Left cardiac atrium (tissue), 4 donors: ENCODE measurements at places on chromosomes 2 and 18.

DNA sequence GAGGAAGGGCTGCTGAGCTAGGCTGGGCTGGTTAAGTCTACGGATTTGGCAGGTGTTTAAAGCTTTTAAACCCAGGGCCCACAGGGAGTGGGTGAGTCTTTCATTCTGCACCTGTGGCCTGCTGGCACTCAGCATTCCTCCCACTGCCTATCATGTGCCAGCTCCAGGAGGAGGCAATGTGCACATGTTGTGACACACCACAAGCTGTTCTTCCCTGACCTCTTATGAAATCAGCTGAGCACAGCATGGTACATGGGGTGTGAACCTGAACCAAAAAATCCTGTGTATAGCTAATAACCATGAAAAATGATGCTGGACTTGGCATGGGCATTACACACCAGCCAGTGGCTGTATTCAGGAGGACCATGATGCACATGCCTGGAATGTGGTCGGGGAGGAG, 297.9 kb upstream of the MMADHC start:
- DNase-seq = no peak

DNA sequence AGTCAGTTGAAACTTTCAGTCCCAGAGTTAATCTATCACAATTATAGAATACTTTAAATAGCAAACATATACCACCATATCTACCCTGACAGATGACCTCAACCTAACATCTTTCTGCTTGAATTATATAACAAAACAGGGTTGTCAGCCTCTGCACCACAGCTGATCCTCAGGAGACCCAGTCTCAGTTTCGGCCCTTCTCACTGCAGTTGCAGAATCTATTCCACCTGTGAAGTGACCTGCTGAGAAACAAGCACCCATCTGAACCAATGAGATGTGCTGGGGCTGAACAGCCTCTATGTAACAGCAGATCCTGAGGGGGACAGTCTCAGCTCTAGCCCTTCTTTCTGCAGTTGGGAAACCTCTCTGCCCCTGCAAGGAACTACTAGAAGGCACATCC, 567.6 kb downstream of the KCNJ3 start:
- DNase-seq = no peak

DNA sequence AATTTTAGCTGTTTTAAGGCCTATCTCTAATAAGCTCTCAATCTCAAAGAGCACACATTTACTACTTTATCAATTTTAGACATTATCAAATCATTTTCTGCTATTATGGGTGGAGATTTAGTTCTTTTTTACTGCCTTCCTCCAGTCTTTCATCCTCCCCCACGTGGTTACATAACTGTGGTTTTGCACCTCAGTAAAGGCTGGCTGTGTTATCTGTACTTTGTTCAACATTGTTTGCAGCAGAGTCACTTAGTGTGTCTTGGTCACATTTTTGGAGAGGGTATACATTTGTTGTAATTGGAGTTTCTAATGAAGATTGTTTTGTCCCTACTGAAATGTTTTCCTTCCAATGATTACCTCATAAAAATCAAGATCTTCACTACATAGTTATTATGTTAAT, 549.6 kb upstream of the CELF4 start:
- no peak for DNase-seq

DNA sequence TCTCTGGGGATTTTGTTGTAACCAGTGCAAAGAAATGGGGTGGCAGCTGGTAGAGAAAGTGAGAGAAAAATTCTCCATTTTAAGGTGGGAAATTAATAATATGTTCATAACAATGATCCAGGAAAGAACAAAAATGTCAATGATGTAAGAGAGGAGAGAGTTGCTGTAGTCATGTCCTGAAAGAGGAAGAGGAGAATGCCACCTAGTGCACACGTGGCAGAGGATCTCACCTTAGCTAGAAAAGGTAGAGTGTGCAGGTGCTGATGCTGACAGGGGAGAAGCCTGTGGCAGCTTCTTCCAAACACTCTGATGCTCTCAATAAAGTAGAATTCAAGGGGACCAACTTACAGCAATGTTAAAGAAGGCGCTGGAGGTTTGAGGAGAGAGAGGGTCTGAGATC, 282.9 kb upstream of the PKDCC start:
- no peak for DNase-seq

GRCh38 chr2:50649626-50650402, 382.1 kb downstream of the NRXN1 start:
- DNase-seq = no peak

- no peak for DNase-seq
Measured at GRCh38 chr2:25026008-25026530, 15.8 kb upstream of the EFR3B start.

GRCh38 chr2:72140621-72140960, 7.1 kb downstream of the CYP26B1 start:
- DNase-seq = no peak

GRCh38 chr2:16149349-16150243, 209.2 kb downstream of the MYCN start:
- DNase-seq = no peak

GRCh38 chr2:187917535-187917934, 363.3 kb upstream of the TFPI start:
- no peak for DNase-seq

DNA sequence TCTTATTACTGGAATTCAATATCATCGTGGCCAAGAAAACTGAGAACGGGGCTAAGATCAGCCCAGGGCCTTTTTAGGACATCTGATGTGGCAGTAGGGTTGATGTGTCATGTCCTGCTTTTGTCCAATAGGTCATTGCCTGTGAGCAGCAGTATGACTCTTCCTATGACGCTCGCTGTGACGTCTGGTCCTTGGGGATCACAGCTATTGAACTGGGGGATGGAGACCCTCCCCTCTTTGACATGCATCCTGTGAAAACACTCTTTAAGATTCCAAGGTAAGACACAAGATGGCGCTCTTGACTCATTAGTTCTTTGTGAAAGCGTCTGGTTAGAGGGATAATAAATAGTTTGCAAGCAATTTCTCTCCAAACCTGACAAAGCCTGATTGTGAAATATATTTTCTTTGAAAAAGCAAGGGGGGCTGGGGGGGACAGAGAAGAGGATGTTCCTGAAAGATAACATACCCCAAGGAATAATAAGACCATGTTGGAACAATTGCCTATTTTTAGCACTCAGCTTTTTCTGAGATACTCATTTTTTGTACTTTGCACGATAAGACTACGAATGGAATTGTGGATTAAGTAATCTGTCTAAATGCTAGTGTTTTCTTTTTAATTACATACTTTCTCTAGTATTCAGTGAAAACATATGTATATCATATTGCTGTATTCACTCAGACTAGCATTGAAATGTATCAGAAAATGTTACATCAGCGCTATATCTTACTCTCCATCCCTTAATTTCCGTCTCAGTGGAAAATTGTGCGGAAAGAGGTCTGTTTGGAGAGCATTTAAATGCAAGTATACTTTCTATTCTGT, 58.1 kb downstream of the MYO3B start:
- DNase-seq = peak; percentile 36

- no peak for DNase-seq
Measured at GRCh38 chr2:59694176-59694575, 859.3 kb downstream of the BCL11A start.

- DNase-seq = no peak
Measured at GRCh38 chr2:71348302-71348701, 16.7 kb downstream of the ZNF638 start.

- no peak for DNase-seq
Measured at GRCh38 chr2:176585791-176586190, 316.5 kb downstream of the MTX2 start.

- DNase-seq = no peak
Measured at GRCh38 chr2:105772362-105772761, 27.6 kb downstream of the NCK2 start.

- no peak for DNase-seq
Measured at GRCh38 chr2:228522276-228522675, 340.8 kb upstream of the SPHKAP start.

DNA sequence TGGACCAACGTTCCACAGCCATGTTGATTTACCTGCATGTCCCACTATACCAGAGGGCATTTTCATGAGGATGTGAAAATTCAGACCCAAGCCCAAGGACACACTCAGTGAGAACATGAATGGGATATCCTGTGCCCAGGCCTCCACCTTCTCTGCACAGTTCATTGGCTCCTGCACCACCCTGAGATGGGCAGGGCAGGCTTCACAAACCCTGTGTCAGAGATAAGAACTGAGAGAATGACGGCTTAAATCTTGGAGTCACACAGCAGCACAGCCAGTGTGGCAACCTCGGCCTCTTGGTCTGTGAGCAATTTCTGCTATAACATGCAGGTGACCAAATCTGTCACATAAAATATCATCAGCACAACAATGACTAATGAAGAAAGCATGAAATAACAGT, 71.9 kb downstream of the UXS1 start:
- DNase-seq = no peak

DNA sequence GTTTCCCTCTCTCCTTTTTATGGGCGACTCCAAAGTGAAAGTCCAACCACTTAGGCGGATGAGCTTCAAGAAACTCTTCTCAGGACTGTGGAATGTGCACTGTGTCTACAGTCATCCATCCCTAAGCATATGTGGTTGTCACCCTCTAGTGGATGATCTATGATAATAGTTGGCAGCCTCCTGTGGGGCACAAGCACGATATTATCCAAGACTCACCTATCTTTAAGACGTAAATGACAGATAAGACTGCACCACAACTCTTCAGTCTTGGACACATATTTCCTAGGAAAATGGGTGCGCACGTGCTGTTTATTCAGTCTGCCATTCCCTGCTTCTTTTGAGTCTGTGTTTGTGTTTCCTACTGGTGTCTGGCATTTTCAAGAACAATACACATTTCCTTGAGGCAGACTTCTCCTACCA, 145.5 kb upstream of the CTAGE1 start:
- DNase-seq = no peak

DNA sequence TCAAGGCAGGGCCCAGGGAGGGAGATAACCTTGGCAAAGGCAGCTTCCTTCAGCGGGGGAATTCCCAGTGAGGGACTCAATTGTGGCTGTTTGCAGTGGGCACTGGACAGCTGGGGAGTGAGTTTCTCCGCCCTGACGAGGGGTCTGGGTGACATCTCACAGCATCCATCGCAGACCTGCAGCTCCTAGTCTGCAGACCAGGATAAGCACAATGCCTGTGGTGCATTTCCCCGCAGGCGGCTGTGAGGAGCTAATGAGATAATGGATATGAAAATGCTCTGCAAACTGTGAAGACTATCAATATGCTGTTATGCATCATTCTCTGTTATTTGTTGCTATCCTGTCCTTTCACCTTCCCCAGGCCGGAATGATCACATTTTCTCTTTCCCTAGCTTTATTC, 30.0 kb upstream of the CYP1B1 start:
- no peak for DNase-seq

GRCh38 chr2:131145040-131145439, 39.9 kb downstream of the PLEKHB2 start:
- no peak for DNase-seq

GRCh38 chr2:44844651-44845270, 96.7 kb upstream of the SIX3 start:
- DNase-seq = no peak

GRCh38 chr2:112705575-112705974, 15.2 kb upstream of the NT5DC4 start:
- no peak for DNase-seq

DNA sequence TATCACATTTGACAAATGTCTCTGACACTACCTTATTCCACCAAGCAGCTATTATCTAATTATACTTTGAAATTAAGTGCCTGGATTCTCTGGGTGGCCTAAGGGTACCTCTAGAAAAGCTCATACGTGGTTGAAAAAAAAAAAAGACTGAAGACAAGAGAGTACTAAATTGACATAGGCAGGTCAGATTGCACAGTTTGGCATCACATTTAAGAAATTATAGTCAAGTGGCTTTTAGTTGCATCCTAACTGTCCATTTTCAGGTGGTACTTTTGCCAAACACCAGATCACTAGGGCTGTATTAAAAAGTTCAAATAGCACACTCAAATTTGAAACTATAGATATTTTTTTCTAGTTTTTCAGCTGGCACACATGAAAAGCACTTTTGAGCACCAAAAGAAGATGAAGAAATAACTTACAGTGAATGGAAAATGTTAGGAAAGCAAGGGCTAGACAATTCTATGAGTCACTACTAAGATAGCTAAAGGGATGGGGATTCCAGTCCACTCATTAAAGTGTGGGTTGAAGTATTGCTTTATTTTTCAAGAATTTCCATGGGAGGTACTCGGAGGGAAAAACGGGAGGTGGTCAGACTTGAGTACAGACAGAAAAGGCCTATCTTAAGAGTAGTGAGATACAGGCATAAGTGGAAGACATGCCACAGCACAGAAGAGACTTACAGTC, 106.5 kb upstream of the COL5A2 start:
- DNase-seq = no peak

DNA sequence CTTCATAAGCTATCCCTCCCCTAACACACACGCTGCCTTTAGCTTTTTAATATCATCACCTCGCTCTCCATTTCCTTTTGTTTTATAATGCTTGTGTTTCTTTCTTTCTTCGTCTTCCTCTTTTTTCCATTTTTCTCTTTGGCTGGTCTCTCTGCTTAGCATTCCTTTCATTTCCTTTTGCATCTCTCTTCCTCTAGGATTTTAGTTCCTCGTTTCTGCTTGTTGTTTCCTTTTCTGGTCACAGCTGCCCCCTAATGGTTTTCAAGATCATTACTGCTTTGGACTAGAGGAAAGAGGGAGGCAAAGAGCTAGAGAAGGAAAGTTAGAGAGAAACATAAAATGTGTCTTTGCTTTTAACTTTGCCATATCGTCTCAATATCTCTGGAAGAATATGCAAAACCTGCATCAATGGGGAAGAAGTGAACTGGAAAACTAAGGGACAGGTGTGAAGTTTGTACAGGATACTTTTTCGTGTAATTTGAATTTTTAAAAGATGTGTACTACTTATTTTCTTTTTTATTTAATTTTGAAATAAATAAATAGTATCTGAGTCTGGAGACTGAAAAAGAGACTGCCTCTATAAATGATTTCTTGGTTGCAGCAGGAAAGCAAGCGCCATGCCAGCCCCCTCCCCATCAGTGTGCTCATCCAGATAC, 6.3 kb upstream of the NRP2 start:
- no peak for DNase-seq

- no peak for DNase-seq
Measured at GRCh38 chr18:57980573-57981307, 63.3 kb upstream of the NEDD4L start.

- no peak for DNase-seq
Measured at GRCh38 chr2:143128681-143129580, at the start of gene ARHGAP15. Gene ARHGAP15 (plus strand): TSS chr2:143129419.

GRCh38 chr2:226984750-226985582, 149.1 kb downstream of the RHBDD1 start:
- DNase-seq = no peak

- no peak for DNase-seq
Measured at GRCh38 chr18:7755753-7756475, 188.8 kb downstream of the PTPRM start.

DNA sequence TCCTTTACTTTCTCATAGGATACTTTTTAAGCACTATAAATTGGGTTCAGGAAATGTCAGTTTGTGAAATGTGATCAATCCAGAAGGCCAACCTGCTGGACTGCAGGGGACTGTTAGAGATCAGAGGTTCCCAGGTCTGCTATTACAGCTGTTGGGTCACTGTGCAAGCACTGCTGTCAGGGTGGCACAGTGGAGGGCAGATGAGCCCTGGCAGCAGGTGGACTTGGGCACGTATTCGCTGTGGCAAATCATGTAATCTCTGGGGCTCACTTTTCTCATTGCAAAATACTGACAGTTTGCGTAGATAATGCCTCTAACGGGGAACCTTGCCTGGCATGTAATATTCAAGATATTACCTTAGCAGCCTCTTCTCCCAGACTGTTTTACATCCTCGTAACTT, 18.1 kb downstream of the RAB31 start:
- no peak for DNase-seq

GRCh38 chr18:76131738-76132137, 363.3 kb downstream of the ZNF516 start:
- no peak for DNase-seq
